ENCODE measurements at places on chromosomes 4 and X.

GRCh38 chr4:158250321-158250720 is 40.0 kb downstream of the TMEM144 start:
- no peak for DNase-seq

DNA sequence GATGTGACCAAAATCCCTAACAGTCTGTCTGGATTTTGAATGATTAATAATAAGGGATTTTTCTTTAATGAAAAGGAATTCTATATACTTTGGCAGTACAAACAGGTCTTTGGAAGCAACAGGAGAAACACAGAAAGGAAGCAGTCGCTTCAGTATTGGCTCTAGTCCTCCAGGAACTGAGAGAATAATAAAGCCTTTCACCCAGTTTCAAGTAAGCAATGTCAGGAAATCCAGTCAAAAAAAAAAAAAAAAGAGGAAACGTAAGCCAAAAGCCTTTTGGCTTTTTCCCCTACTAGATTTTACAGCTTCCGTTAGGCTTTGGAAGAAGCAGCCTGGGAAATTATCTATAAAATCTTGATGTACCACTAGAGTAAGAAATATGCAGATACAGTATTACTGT is 61.7 kb upstream of the HDAC8 start:
- no peak for DNase-seq

DNA sequence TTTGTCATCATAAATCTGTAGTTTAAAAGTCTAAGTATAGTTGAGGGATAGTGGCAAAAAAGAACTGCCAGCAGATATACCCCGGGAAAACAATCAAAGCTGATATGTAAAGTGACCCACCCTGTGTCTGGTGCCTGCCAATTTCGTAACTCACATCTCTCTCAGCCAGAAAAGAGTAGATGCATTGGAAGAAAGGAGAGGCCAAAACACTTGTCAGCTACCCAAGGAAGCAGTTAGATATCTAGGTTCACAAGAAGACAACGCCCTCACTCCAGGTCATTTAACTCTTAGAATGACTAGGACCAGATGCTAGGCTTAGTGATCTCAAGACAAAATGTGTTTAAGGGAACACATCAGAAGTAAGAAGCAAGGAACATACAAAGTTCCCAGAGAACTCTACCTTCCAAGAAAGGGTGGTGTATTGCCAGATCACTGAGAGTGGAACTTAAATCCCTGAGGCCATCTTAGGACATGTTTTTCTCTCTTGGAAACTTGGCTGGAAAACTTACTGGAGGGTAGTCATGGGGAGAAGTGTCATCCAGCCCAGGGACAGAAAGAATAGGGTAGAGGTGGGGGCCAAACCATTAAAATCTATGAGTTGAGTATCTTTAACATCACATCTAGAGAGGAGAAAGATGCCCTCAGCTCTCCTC is 125.9 kb downstream of the SHISA3 start:
- no peak for DNase-seq

DNA sequence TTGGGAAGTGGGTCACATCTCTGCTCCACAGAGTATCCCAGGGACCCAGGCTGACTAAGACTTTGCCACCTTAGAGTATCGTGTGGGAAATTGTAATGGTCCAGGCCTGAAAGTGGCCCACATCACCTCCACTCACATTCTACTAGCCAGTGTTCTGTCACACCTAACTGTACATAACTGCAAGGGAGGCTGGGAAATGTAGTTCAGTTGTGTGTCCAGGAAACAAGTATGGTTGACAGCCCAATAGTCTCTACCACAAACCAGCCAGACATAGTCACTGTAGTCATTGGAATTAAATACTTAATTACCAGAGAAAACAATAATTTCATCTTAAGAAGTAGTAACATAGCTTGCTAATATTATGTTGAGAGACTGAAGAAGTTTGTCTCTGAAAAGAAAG is 233.4 kb upstream of the S100G start:
- no peak for DNase-seq

DNA sequence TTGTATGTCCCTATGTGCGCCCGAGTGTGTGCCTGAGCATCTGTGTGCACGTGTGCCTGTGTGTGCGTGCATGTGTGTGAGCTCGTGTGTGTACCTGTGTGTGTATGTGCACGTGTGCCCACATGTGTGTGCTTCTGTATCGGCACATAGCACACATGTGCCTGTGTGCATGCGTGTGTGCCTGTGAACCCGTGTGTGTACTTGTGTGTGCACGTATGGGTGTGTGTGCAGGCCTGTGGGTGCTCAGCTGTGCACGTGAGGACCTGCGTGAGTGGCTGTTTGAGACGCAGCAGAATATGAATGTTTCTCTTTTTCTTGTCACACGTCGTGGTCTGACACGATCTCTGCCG is 4.3 kb downstream of the AKAP17A start:
- no peak for DNase-seq
